ENCODE measurements at places on chromosomes 12 and 14.

DNA sequence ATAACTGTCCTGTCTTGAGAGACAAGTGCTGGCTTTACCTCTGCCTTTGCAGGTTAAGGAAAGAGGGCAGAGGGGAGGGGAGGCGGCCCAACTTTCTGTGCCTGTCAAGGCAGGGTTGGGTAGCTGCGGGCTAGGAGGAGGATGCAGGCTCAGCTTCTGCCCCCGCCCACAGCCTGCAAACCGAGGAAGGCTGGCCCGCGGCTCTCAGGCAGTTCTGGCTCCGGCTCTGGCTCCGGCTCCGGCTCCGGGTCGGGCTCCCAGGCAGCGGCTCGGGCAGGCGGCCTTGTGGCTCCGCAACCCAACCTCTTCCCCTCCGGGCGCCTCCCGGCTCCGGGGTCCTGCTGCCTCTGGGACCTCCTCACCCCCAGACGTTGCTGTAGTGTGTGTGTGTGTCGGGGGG, 92.9 kb downstream of the TMEM30B start:
- no peak for DNase-seq

GRCh38 chr12:47272412-47273190, 192.8 kb upstream of the AMIGO2 start:
- no peak for DNase-seq

DNA sequence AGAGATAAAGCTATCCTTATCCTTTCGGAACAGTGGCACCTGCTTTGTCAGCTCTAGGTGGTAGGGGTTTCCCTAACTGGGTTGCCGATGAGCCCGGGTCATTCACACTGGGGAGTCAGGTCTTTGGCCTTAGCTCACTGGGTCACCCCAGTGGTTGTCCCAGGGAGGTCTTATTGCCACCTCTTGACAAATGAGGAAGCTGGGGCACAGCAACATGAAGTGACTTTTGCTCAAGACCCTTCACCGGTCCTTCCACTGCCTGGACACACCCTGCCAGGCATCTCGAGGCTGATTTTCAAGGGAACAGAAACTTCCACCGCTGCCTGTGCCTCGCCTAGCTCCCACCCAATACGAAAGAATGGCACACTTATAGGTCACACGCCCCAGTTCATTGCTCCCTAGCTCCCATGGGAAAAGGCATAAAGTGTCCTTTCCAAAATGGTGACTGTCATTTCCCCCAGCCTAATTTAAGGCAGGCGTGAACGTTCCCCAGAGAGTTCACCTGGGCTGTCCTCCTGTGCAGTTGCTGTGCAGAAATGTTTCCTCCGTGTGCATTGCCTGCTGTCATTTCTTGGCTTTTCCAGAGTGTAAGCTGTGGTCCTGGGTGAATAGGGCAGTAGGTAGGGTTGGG, 156.1 kb upstream of the CCND2 start:
- no peak for DNase-seq

DNA sequence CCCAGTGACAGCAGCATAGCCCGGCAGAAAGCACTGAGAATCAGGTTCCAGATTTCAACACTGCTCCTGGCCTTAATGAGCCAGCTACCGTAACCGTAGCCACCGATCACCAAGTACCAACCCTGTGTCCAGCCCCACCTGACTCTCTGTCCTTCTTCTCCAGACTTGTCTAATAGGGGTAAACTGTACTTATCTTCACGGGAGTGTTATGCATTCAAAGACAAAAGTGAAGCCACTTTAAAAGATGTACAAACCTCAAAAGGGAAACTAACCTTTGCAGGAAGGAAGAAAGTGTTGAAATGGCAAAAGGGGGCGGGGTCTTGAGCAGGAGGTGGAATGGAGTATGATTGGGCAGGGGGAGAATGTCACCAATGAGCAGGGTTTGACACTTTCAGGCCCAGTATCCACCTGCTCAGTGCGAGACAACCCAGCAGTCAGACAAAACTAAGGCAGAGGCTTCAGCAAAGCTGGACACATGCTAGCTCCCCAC, 226.1 kb downstream of the CHST11 start:
- DNase-seq = no peak

GRCh38 chr14:91732859-91733477, 1.1 kb upstream of the CATSPERB start:
- no peak for DNase-seq

GRCh38 chr12:104669851-104670337, 213.1 kb downstream of the CHST11 start:
- DNase-seq = no peak

DNA sequence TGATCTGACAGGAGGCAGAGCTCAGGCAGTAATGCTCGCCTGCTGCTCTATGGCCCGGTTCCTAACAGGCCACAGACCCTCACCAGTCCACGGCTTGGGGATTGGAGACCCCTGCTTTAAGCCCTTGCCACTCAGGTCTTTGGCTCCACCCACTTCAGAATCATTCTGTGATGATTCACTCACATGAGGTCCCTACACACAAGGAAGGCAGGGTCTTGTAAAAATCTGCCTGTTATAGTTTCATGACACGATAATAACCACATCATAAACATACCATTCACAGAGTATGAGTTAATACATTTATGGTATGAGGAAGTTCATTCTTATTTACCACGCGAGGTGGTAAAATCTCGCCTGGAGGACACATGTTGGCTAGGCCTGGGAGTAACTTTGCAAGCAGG, 29.0 kb upstream of the MAX start:
- no peak for DNase-seq

DNA sequence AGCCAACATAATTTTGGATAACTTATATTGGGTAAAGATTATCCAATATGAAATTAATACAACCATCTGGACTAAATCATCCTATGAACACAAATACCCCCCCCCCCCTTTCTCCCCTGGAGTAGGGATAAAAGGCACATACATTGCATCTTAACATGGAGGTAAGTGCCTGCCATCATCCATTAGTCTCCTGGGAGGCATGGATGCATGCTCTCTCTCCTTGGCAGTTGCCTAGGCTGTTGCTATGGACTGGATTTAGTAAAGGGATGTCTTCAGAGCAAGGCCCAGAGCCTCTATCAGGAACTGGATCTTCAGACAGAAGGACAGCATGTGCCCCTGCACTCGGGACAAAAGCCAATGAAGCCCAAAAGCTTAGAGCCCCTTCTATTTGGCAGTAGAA, 40.6 kb downstream of the SMOC1 start:
- DNase-seq = no peak

DNA sequence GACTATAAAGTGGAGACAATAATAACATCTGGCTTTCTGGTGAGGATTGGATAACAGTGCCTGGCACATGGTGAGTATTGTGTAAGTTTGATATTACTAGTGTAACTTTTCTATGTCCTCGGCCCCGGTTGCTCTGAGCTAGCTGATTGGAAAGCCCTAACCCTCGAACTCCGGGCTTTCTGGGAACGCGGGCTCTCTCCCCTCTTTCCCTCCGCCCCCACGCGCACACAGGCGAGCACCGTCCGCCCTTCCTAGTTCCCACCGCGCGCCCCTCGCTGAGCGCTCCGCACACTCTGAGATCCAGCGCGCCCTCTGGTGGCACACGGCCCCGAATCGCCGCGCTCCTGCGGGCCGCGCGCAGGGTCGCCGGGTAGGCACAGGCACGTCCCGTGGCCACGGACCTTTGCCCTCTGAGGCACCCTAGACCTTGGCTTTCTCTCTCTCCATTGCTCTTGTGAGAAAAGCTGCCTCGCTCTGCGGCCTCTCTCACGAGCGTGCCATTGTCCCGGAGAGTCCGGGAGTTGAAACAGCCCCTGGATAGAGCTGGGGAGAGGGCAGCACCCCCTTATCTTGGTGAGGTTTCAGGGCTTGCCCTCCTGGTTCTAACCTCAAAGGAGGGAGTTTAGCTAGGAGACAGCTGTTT, 23.2 kb upstream of the ESRRB start:
- DNase-seq = no peak

GRCh38 chr12:31783996-31784645, 55.3 kb upstream of the AMN1 start:
- no peak for DNase-seq

DNA sequence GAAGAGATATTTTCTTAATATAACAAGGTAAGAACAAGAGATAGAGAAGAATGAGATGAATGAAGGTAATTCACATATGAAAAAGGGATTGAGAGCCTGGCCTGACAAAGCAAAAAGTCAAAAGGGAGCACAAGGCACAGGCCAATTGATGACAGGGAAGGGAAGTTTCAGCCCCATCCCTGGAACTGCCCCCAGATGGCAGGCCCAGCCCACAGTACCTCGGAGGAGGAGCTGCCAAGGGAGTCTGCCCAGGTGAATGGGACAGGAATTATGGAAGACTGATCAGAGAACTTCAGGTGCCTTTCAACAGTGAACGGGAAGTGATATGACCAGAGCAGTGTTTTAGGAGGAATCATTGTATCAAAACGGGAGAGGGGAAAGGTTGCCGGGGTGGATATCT, 15.7 kb downstream of the SNRPF start:
- DNase-seq = no peak

- no peak for DNase-seq
These were observed 17.6 kb downstream of the NINJ2 start for GRCh38 chr12:645563-646071.

DNA sequence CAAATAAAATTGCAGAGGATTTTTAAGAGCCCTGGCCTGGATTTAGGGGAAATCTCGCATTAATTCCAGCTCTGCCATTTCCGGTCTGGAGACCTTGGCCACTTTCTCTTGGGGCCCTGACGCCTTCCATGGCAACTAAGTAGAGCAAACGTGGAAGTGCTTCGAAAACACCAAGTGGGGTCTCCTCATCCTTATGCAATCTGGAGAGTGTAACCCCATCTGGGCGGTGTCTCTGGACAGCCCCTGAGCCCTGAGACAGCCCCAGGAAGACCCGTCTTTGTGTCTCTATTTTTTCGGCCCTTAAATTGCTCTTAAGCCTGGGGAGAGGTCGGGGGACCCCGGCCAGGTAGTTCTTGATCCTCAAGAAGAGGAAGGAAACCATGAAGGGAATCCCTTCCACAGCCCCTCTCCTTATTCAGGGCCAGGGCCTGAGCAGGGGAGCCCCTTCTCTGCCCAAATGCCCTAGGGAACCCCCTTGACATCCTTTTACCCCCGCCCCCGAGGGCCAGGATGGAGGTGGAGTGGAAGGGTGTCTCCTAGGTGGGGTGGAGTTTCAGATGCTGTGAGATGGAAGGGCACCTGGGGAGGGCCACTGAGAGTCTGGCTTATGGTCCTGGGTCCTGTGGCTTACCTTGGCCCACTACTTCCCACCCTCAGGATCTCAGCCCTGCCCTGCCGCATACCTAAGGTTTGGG, 17.6 kb upstream of the NR4A1 start:
- DNase-seq = no peak

DNA sequence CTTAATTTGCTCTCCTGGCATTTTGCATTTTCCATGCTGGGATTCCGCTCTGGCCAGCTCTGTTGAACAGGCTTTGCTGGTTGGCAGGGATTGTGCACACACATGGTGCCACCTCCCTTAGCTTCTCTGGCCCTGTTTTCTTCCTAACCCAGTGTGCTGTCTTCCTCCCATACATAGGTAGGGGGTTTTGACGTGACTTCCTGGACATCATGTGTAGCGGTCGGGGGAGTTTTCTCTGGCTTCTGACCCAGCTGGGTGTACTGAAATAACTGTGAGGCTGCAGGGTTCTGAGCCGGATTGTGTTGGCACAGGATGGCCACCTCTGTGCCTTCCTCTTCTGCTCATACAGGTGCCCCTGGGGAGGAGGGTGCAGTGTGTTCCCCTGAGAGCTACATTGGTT, 25.7 kb downstream of the C14orf132 start:
- DNase-seq = no peak

- no peak for DNase-seq
These were observed 137.9 kb upstream of the ARID2 start for GRCh38 chr12:45591635-45592034.

DNA sequence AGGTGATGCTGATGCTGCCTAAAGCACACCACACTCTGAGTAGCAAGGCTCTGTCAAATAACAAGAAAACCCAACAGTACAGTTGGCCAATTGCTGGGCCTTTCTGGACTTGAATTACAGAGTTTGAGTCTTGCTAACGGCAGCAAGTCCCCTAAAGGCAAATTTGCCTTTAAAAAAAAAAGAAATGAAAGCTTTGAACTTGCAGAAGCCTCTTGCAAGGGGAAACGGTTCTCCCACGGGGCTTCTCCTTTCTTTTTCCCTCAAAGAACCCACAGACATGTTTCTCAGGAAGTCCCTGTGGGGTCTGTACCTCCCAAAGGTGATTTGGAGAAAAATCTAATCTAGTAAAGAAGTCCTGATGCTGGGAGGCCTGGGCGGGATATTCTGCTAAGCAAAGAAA, 191.3 kb upstream of the MYL2 start:
- no peak for DNase-seq

GRCh38 chr12:129696926-129697325, 206.9 kb downstream of the TMEM132D start:
- DNase-seq = no peak

DNA sequence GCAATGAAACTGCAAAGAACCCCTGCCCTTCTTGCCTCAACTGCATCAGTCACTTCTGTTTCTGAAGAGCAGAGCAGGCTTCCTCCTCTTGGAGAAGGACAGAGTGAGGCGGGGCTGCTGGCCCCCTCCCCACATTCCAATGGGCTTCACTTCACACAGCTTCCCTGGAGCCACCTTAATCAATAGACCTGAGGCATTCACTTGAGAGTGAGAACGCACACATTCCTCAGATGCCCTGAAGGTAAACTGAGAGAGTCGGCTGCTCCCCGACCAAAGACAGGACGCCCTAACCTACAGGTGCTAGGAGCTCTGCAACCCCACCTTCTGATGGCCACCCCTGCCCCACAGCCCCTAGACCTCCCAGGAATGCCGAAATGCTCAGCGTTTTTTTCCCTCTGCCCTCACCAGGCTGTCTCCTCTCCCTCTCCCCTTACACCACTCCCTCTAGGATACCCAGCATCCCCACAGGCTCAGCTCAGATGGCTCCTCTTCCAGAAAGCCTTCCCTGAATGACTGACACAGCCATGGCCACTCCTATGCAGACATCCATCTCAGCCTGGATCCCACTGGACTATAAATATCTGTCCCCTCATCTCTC, 31.1 kb downstream of the SYNE3 start:
- no peak for DNase-seq

DNA sequence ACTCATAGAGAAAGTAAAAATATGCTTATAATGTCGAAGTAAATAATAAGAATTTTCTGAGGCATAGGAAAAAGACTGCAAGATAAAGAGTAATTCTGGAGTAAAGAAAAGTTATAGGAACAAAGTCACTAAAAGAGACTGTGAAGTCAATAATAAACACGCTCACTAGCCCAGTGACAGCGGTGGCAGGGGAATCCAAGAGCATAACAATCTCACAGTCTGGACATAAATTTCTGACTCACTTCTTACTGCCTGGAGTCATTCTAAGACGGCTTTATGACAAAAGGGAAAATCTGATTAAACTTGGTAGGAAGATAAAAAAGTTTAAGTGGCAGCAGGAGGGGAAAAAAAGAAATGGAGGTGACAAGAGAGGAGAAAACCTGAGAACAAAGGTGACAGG, 56.4 kb upstream of the GRIP1 start:
- no peak for DNase-seq

GRCh38 chr12:118103601-118104382, at the start of gene VSIG10:
VSIG10 (minus strand) TSS chr12:118104011; CDS start chr12:118103671, 340 bp downstream.
- DNase-seq = peak; percentile 36

Data from cortex of kidney (tissue), 1 donor.